T1000 (cell line): ENCODE measurements at places on chromosomes 7 and 10.

- DNase-seq, result no peak
These were observed 77.0 kb upstream of the PHYHIPL start for GRCh38 chr10:59099481-59099880.

GRCh38 chr10:4663162-4663992 is 162.6 kb upstream of the AKR1E2 start:
- peak; percentile 68 for DNase-seq

DNA sequence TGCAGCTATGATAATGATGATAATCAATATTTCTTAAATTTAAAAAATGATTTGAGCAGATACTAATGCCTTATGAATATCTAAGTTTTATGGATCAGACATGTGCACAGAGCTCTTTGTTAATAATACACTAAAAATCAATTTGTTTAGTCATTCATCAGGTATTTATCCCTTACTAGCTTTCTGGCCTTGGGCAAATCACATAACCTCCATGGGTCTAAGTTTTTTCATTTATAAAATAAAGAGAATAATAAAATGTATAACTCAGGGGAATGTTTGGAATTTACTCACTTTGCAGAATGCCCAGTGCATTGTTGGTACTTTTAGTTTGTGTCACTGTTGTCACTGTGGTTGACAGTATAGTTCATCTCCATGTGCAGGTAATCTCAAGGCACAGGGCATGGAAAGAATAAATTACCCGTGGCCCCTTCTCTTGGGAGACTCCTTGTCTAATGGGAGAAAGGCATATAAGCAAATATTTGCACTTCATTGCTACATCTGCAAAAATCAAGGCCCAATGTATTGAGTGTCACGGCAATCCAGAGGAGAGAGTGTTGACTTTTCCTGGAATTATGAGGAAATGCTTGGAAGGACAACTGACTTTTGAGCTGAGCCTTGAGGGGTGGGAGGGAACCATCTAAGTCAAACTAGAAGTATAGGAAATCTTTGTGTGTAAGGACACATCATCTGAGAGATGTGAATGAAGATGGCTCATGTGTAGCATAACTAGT is 64.7 kb upstream of the CTTNBP2 start:
- DNase-seq, result no peak

DNA sequence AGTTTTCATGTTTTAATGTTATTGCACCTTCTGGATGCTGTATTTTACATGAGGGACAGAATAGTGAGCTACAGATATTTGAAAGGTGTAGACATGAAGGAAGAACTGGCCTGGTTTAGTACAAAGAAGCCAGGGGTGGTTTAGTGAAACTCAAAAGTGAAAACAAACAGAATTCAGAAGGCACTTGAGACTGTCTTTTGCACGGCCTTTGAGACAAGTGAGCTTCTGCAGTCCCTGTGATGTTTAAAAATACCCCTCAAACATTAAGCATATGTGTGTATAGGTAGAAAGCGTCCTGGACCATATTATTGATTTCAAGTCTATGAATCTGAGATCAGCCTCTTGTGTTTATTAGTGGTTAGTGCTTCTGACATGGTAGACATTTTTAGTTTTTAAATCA is 118.9 kb downstream of the CDK14 start:
- DNase-seq, result no peak

- no peak for DNase-seq
These were observed 84.3 kb downstream of the GLRX3 start for GRCh38 chr10:130220251-130221185.

DNA sequence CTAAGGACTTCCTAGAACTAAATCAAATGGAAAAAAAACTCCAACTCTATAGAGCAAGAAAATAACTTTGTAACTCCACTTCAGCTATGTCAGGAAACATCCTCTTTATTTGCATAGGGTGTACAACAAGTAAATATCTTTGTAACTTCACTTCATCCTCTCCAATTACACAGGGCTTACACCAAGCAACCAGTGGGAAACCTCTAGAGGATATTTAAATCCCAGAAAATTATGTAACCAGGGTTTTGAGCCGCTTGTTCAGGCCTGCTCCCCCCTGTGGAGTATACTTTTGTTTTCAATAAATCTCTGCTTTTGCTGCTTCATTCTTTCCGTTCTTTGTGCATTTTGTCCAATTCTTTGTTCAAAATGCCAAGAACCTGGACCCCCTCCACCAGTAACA is 22.2 kb downstream of the LIPJ start:
- DNase-seq, result no peak

GRCh38 chr7:151459726-151460473 is 20.0 kb upstream of the CRYGN start:
- peak; percentile 66 for DNase-seq

DNA sequence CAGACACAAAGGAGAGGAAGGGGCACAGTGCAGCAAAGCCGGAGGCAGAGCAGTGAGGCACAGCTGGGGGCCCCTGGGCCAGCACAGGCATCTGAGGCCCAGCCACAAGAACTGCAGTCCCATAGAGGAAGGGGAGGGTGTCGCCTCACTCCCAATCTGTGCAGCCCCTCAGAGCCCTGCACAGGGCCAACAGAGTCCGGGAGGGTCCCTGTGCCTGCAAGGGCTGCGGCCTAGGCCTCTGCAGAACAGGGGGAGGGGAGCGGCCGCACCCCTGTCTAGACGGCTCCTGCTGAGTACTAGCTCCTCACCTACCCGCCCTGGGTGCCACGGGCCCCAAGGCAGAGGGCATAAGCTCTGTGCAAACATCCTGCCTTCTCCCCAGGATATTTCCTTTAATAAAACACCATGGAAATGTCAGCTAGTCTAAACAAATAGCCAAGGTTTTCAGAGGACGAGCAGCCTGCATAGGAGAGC is 32.4 kb upstream of the RET start:
- no peak for DNase-seq

DNA sequence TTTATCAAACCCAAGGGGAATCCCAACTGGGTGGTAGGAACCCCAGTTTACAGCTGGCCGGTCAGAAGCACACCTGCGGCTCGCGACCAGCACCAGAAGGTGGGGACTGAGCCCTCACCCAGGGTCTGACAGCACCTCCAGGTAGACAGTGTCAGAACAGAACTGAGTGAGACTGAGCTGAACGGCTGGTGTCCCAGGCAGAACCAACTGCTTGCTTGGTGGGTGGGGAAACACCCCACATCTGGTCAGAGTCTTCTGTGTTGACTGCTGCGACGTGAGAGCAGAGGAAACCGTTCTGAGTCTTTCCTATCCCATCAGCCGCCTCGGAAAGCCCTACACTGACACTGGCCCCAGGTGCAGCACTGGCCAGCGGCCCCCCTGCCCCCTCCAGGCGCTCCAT is 160.7 kb downstream of the MAD1L1 start:
- no peak for DNase-seq

- no peak for DNase-seq
These were observed 15.7 kb downstream of the ZFAND2A start for GRCh38 chr7:1144269-1144771.

DNA sequence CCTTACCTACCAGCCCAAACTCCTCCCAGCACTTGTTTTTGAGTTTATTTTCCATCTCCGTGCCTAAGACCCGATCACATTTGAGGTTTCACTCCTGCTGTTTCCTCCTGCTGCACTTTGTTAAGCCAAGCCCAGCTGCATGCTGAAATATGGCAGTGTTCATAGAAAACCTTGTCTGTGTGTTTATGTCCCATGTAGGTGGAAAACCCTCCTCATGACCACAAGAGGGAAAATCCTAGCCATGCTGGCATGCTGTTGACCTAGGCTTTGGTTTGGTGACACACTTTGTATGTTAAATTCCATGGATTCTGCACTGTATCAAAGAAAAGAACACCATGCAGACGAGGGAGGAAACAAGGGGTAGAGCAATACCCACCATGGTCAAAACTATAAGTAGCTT is 154.4 kb downstream of the CUBN start:
- DNase-seq, result no peak

DNA sequence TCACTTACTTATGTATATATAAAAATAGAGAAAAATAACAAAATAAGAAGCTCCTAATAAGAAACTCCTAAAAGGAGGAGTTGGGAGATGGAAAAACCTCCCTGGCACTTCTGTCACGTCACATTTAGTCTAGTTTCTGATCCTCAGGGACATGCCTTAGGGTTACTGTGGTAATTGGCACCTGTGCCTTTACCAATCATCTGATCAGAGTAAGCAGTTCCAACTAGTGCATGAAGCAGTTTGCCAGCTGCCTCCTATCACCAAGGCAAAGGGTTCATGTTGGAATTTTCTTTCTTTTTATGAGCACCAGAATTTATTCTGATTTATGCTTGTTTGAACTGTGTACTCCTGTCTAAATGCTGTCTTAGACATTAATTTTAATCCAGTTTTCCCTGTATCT is 49.9 kb downstream of the ARL4A start:
- no peak for DNase-seq

DNA sequence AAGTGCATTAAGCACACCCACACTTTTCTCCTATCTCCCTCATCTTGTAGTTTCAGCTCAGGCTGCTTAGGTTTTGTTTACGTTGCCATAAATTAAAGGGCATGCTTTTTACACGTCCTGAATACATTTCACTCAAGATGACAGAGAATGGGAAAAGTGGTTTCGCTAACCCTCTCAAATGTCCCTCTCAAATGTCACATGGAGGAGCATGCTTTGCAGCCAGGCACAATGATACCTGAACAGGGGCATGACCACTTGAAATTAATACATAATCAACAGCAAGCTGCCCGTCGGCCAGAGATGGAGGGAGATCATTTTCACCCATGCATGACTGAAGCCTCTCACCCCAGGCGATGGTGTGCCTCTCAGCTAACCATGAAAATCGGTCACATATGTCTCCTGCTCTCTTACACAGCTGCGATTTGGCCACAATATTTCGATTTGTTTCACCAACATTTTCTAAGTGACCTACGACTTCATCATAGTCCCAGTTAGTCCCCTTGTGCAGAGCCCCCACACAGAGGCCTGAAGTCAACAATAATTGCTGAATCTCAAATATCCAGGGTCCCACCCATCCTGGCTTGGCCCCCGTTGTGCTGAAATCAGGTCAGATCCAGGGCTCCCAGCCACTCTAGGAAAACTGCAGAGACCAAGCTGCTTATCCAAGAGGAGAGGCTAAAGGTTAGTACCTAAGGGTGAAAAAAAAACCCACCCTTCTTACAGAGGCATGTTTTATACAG is 373.9 kb upstream of the NFE2L3 start:
- DNase-seq, result no peak

GRCh38 chr7:5695727-5696345 is 85.6 kb downstream of the RNF216 start:
- DNase-seq, result no peak

GRCh38 chr10:90913774-90914420 is 7.0 kb downstream of the ANKRD1 start:
- DNase-seq, result no peak

DNA sequence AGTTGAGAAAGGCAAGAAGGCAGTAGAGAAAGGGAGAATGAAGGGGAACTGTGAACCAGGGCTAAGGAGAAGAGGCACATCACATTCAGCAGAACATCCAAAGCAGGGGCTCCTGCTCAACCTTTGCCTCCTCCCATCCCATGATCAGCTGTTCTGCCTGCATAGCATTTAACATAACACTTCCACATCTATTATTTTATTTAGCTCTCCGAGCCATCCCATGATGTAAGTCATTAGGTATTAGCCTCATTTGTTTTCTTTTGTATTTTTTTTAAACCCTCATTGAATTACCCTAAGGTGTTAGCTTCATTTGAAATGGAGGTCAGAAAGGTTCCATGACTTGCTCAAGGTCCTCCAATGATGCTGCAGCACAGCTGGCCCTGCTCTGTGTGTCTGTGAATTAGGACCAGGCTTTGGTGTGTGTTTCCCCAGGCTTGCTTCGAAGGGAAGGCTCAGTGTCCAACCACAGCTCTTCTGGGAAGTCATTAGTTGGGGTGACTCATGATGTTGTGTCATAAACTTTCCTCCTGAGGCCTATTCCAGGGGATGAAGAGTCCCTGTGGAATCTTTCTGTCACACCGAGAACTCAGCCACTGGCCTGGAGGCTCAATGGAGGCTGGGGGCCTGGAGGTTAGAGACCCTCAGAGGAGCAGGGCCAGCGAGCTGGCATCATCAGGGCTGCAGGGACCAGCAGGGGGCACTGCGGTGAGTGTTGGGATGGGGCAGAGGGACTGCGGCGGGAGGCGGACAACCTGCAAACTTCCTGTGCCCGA is 16.5 kb downstream of the NPFFR1 start:
- DNase-seq, result peak; percentile 83

GRCh38 chr7:50724526-50725520 is 57.9 kb downstream of the GRB10 start:
- DNase-seq, result no peak

DNA sequence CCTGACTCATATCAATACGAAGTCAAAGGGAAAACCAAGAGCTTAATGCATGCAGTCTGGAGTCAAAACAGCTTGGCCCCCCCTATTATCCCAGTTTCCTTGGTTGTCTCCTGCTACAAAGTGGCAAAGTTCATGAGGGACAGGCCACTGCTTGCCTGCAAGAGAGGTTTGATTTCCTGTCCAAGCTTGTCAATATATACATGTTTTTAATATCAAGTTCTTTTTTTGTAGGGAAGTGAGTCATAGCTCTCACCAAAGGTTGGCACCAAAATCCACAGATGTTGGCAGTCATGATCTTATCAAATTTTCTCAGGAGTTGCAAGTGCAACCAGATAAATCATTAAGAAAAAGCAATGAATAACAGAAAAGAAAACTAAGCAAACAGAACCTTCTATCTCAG is 176.8 kb downstream of the COBL start:
- no peak for DNase-seq
